ENCODE measurements at places on chromosomes 7 and 10.

DNA sequence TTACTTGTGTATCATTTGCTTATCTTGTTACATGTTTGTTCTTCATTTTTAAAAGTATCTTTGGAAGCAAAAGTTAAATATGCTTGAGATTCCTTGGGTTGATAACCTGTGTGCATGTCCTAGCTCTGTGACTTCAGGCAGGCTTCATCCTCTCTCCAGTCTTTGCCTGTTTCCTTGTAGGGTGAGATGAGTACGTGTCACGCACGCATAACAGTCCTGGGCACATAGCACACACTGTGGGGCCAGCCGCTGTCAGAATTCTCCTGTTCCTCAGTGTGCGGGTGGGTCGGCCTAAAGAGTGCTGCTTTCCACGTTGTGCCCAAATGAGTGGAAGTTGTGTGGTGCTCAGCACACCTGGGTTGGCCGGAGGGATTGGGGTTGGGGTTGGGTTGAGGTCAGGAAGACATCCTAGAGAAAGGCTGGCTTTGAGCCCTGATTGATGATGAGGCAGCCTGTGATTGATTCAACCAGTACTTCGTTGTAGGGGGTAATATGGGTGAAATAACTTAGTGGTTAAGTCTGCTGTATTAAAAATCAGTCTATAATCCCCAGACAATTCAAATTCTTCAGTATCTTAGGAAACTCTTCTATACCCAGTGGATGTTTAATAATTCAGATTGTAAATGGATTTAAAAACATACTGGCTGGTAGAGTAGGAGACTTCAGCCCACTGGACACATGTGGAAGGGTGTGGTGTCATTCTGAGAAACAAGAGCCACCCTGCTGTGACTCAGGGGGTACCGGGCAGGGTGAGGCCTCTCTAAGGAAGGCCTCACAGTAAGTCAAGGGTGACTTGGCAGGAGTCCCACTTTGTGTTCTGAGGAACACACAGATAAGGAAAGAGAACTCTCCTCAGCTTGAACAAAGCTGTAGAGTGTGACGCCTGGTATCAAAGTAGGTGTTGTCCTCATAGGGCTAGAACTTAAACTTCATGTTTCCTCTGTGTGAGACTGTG is 54.8 kb downstream of the DAGLB start:
- DNase-seq: no peak

DNA sequence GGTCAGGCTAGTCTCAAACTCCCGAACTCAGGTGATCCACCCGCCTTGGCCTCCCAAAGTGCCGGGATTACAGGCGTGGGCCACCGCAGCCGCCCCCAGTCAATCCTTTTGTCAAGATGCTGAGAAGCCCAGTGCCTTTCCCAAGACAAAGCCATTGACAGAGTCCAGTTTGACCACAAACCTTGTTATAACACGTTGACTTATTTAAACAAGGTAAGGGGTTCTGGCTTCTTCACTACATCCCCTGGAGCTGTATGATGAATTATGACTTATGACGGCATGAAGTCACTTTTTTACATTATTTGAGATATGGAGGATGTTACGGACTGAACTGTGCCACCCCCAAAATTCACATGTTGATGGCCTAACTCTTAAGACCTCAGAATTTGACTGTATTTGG is 5.8 kb upstream of the SEC61G start:
- DNase-seq: no peak

- no peak for DNase-seq
Observed at GRCh38 chr7:13028825-13029099, 341.3 kb downstream of the ARL4A start.

DNA sequence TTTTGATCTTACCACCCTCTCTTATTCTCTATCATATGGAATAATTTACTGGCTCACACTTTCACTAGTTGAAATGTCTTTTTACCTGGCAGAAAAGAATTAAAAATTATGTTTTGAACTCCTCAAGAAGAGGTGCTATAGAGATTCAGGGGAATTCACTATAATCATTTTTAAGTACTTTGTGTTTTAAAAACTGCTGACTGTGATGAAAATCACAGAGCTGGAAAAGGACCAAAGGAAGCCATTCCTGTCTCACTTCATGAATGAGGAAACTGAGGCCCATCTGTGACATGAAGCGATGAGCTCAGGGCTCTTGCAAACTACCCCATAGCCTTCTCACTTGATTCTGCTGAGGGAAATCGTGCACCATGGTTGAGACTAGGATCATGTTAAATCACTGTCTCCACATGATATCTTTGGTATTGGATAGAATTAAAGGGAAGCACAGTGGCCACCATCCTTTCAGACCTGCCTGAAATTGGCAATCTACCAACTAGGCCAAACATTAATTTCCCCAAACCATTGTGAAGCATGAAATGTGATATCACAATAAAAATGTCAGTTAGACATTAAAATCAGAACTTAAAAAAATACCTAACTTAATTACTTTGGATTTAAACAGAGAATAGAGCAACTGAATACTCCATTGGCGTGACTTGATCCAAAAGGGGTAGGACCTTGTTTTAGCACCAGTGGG is 141.0 kb downstream of the FZD1 start:
- no peak for DNase-seq

DNA sequence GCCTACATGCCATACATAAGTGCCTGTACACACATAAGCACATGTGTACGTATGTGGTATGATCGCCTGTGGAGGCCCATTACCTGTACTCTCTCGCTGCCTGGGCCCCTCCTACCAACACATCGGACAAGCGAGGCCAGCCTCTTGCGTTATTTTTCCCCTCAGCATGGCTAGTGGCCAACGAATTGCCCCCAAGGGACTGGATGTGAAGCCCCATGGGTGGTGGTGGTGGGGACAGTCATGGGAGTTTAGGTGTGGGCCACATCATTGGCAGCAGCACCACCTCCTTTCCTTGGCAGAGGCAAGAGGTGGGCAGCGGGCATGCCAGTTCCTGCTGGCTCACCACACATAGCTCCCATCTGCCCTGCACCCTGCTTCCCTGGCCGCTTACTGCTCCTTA is 10.0 kb downstream of the GRK5 start:
- DNase-seq: no peak

GRCh38 chr10:71878327-71879034 is 27.4 kb upstream of the PSAP start:
- DNase-seq: no peak

- DNase-seq: no peak
Observed at GRCh38 chr7:45420843-45421495, 153.2 kb upstream of the ADCY1 start.

DNA sequence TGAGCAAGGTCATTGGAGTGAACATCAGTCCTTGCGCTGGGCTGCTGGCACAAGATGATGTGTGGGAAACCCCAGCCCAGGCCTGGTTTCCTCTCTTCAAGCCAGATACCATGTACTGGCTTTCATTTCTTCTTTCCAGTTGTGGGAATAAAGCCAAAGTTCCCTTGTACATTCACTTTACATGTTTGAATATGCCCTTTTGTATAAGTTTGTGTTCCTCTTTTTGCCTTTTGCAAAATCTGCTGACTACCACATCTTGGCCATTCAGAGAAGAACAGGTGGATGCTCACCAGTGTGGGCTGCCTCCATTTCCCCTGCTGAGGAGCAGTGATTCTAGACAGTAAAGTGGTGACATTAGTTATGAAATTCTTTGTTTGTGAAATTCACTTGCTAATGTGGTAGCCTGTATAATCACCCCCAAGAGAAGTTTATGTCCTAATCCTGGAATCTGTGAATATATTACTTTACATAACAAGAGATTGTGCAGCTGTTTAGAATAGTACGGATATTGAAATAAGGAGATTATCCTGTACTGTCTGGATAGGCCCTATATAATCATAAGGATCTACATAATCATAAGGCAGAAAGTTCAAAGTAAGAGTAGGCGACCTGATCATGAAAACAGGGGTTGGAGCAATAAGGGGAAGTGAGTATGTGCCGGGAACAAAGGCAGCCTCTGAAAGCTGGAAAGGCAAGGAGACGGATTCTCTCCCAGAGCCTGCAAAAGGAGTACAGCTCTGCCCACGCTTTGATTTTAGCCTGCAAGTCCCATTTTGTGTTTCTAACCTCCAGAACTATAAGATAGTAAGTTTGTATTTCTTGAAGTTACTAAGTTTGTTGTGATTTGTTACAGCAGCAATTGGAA is 18.8 kb upstream of the AOAH start:
- DNase-seq: no peak

DNA sequence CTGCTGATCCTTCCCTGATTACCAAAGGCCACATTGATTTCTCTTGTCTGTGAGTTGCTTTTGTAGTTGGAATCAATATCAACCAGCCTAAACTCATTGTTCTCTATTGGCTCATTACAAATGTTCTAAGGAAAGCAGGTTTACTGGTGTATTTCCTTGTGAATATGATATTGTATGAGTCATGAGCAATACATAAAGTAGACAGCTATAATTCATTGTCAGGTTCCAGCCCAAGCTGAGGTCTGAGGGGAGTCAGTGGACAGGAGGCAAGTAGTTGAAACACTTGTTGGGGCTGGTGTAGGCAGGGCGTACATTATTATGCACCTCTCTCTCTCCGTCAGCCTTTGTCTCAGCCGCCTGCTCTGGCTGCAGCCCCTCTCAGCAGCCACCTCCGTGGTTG is 451.7 kb downstream of the IPMK start:
- DNase-seq: no peak

DNA sequence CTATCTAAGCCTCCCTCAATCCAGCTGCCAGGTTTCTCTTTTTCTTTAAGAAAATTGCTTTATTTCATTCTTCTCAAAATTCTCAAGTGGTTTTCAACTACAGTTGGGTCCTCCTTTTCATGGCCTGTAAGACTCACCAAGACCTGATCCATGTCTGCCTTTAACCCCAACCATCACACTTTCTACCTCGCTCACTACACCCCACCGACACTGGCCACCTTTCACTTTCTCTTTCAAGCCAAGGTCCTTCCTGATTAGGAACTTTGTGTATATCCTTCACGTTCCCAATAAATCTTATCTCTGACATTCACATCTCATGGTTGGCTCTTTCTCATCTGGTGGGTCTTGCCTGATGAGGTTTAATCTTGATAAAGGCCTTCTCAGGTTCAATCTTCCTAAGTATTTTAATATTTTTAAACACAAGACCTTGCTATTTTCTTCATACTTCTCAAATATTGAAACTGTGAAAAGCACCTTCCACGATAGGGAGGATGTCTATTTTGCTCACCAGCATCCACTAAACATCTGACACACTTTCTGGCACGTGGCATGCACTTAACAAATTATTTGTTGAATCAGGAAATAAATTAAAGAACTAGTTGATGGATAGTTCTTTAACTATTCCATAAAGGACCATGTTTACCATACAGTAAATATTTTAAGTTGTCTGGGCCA is 624.8 kb downstream of the GRID1 start:
- no peak for DNase-seq

DNA sequence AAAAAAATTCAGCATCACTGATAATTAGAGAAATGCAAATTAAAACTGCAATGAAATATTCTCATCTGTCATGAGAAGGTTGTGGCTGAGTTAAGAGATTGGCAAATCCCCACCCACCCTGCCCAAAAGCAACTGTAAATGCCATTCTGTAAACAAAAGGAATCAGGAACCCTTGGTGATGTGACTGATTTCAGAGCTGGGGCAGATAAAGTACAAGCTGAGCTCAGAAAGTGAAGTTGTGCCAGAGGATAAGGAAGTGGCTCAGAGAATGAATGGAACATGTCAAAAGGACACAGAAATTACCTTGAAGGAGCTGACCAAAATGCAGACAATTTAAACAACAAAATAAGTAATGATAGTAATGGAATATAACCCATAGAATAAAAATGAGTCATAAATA is 32.7 kb upstream of the ARMS2 start:
- DNase-seq: no peak

GRCh38 chr10:119663866-119664698 is 12.9 kb downstream of the BAG3 start:
- DNase-seq: no peak

GRCh38 chr10:119655566-119656001 is 4.4 kb downstream of the BAG3 start:
- DNase-seq: no peak

- DNase-seq: no peak
Observed at GRCh38 chr10:77944519-77944918, 18.0 kb upstream of the DLG5 start.

- no peak for DNase-seq
Observed at GRCh38 chr10:58920655-58921003, 255.8 kb upstream of the PHYHIPL start.

GRCh38 chr10:51366044-51366443 is 291.8 kb downstream of the PRKG1 start:
- no peak for DNase-seq

DNA sequence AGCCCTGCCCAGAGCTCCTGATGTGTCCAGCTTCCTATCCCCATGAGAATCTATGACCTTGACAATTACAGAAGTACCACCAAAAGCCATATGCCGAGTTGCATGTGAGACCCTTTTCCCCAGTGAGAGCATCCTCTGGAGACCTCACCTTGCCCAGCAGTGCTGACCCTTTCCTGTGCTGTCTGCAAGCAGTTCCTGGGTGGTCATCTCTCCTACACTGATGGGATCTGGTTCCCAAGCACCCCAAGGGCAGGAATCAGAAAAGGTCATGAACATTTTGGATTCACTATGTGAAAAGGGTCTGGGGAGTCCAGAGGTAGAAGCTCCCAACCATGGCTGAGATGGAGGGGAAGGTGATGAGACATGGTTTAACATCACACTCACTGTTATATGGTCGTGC is 18.2 kb downstream of the SFTPD start:
- DNase-seq: no peak

DNA sequence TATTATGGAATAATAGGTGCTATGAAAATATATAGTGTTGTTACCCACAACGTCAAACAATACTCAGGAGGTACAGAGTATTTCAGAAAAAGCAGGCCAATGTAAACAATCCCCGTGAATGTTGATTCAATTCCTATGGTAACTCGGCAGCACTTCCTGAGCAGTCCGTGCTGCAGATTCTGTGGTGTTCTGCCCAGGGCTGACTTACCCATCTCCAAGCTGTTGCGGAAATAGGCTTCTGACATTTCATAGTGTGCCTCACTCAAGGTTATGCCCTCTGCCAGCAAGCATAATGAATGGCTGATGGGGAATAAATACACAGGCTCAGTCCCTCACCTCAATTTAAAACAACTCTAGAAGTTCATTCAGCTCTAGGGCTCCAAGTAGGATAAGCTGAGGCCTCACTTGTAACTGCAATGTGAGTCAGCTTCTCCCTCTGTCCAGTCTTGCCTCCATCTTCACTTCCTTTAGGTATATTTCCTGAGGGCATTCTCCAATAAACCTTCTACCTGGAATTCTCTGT is 177.6 kb downstream of the GNAI1 start:
- DNase-seq: peak; percentile 58

All from NCI-H2227 treated with DMSO at 0.1 percent for 48 hours (cell line).